Hippocampal formation (tissue), 2 donors: ENCODE measurements at places on chromosomes 6 and 20.

DNA sequence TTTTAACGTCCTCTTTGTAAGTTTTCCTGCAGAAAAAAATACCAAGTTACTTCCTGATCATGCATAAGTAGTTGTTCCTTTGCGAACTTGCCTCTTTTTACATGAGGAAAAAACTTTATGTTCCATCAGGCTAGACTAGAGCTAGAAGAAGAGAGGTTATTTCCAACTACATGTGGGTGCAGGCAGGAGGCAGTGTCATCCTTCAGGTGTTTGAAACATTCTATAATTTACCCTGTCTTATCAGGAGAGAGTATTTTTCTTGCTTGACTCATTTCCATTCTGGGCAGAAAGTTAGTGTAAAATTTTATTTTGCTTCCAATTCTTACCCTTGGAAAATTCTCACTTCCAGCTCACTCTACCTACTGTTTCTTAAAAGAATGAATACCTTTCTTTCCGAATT is 28.5 kb upstream of the EPHA7 start:
- DNase-seq = no peak

- DNase-seq = no peak
Observed at GRCh38 chr6:36323062-36323461, 13.6 kb downstream of the BNIP5 start.

DNA sequence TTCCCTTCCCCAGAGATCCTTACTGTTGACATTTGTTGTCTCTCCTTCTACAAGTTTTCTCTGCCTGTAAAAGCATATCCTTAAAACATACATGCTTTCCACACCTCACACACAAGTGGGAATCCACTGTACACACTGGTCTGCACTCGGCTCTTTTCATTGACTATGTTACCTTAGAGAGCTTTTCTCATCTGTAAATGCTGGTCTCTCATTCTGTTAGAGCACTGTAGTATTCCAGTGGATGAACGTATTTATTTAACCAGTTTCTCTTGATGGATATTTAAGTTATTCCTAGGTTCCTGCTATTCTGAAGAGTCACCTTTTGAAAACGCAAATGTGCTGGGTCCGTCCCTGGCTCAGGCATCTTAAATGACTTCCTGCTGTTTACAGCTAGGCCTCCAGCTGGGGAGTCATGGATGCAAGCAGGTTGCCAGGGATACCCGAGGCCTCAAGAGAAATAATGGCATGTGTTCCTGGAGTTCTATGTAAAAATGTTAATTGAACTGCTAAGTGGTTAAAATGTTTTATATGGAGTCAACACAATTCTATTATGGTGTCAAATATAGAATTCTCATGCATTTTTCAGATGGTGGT is 61.1 kb upstream of the TGM3 start:
- no peak for DNase-seq

DNA sequence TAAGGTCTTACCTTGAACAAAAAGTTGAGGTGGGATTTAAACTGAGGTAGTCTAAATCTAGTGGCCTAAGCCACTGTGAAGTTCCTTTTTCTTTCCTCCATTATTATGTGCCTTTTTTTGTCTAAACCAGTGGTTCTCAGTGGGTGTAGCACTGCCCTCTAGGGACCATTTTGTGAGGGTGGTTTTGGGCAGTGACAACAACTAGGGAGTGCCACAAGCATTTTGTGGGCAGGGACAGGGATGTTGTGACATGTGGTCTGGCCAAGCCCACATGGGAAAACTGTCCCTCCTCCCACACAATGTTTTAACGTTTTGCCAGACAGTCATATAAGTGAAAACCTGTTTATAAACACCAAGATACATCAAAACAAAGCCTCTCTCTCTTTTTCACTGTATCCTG is 899.4 kb upstream of the FLRT3 start:
- DNase-seq = no peak

DNA sequence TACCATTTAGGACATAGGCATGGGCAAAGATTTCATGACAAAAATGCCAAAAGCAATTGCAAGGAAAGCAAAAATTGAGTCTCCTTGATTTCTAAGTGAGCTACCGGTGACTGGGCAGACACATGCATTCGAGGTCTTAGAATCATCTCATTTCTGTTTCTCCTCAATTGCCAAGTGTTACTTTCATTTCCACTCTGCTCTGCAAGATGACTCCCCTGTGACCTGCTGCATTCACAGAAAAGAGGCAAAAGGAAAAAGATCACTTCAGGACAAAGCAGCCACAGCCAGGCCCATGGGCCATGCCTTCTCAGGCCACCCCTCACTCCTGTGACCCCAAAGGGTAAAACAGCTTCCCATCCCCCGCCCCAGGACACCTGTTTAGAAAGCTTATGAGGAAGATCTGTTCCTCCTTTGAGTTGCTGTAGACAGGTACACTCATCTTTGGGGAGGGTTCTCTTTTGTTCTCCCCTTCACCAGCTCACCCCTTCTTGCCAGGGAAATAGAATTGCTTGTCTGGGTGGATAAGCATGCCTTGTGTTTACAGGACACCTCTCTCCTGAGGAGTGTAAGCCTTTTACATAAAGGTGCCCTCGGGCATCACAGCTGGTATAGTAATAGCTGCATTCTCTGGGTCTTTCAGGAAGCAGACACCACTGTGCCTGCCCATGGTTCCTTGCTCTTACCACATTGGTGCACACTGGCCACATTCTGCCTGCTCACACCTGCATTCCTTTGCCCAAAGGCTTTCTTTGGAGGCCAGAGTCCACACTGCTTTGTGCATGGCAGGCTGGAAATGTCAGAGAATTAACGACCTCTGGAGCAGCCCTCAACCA is 105.0 kb downstream of the SLC24A3 start:
- DNase-seq = no peak

GRCh38 chr20:59194023-59194935 is 30.7 kb downstream of the ZNF831 start:
- no peak for DNase-seq

DNA sequence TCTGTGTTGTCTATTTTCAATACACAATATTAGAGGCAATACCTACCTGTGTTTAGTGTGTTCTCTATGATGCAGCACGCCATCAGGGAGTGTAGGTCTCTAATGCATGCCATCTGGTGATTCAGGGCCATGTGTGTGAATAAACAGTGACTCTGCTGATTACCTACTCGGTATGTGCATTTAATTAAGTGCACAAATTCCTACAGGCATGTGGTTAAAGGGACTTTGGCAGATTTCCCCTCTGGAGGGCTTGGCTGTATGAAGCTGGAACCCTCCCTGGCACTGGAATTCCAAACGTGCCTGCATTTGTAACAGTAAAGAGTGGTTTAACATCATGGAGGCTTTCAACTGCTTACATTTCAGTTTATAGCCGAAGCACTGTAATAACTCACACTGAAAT is 401.5 kb upstream of the SASH1 start:
- DNase-seq = no peak

GRCh38 chr6:23388086-23388783 is 737.8 kb upstream of the NRSN1 start:
- DNase-seq = no peak

GRCh38 chr6:134446896-134447295 is 129.0 kb upstream of the SGK1 start:
- no peak for DNase-seq

- no peak for DNase-seq
Observed at GRCh38 chr6:55496201-55496600, 82.8 kb downstream of the HMGCLL1 start.

- no peak for DNase-seq
Observed at GRCh38 chr20:18267815-18268214, 20.5 kb upstream of the ZNF133 start.

DNA sequence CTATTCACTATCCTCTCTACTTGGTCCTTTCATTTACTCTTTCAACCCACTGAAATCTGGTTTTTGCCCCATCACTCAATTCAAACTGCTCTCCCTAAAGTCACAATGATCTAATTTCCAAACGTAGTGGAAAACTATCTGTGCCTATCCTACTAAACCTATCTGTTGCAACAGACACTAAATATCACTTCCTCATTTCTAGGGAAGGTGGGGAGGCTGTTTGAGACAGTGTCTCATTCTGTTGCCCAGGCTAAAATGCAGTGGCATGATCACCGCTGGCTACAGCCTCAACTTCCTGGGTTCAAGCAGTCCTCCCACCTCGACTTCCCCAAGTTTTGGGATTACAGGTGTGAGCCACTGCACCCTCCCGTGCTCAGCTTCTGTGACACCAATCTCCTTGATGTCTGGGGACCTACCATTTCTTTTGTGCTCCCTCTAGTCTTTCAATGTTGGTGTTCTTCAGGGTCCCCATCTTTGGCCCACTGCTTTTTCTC is 8.8 kb downstream of the RANBP9 start:
- DNase-seq = no peak

- DNase-seq = no peak
Observed at GRCh38 chr6:42176981-42177380, 3.8 kb downstream of the GUCA1A start.

DNA sequence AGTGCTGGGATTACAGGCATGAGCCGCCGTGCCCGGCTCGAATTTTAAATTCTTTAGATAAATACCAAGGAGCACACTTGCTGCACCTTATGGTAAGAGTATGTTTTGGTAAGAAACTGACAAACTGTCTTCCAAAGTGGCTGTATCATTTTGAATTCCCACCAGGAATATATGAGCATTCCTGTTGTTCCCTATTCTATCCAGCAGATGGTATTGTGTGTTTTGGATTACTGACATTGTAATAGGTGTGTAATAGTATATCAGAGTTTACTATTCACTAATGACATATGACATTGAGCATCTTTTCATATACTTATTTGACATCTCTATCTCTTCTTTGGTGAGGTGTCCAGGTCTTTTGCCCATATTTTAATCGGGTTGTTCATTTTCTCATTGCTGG is 40.5 kb downstream of the TGM6 start:
- no peak for DNase-seq

- DNase-seq = no peak
Observed at GRCh38 chr6:47267301-47267700, 42.4 kb downstream of the TNFRSF21 start.

- DNase-seq = peak; percentile 6
Observed at GRCh38 chr20:45345104-45345936, 2.9 kb downstream of the SDC4 start.

DNA sequence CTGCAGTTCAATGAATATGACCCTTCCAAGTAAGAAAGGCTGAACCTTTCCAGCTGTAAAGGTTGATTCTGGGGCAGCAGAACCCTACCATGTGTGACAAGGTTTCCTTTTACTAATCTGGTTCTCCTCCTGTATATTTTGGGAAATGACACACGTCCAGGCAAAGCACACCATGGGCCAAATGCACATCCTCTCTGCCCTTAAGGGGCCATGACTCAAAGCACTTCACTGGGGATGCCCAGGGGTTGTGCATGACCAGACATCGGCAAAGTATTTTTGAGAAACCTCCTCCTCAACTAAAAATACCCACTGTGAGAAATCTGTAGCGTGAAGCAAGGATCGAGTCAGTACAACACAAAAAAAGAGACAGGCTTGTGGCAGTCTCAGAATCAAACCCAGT is 174.7 kb downstream of the BACH2 start:
- no peak for DNase-seq

DNA sequence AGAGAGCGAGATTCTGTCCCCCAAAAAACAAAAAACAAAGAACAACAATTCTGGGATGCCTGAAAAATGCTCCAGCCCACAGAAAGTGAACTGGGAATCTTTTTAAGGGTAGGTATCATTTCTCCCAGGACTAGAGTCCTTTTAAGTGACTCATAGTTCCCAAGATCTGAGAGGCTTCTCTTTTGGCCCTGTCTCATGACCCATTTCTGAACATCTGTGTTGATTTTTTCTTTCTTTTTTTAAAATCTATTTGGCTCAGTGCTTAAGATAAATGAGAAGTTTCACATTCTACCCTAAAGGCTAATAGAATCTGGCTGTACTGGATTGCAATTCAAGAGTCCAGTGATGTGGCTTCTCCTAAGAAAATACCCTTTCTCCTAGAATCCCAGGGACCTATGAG is 217.6 kb upstream of the FOXQ1 start:
- no peak for DNase-seq

GRCh38 chr6:116877743-116878142 is 701 bp downstream of the RFX6 start:
- no peak for DNase-seq

DNA sequence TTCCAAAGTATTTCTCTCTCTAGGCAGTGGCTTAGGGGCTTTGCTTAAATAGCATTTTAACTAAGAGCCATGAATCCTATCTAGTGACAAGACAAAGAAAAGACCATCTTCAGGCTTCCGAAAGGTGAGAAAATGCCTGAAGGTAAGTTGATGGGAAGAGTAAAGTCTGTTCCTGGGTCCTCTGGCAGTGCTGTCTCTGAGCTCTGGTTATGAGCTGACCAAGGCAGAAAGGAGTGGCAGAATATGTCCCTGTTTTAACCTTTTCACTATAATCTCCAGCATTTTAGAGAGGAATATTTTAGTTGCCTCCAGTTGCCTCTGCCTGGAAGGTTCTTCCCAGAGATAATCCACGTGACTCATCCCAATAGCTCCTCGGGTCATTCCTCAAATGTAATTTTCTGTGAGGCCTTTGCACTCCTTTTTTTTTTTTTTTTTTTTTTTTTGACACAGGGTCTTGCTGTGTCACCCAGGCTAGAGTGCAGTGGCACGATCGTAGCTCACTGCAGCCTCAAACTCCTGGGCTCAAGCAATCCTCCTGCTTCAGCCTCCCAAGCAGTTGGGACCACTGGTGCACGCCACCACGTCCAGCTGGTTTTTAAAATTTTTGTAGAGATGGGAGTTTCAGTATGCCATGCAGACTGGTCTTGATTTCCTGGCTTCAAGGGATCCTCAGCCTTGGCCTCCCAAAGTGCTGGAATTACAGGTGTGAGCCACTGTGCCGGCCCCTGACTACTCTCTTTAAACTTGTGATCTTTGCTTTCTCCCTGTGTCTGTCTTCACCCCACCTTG is 3.7 kb upstream of the ARMH2 start:
- DNase-seq = no peak

DNA sequence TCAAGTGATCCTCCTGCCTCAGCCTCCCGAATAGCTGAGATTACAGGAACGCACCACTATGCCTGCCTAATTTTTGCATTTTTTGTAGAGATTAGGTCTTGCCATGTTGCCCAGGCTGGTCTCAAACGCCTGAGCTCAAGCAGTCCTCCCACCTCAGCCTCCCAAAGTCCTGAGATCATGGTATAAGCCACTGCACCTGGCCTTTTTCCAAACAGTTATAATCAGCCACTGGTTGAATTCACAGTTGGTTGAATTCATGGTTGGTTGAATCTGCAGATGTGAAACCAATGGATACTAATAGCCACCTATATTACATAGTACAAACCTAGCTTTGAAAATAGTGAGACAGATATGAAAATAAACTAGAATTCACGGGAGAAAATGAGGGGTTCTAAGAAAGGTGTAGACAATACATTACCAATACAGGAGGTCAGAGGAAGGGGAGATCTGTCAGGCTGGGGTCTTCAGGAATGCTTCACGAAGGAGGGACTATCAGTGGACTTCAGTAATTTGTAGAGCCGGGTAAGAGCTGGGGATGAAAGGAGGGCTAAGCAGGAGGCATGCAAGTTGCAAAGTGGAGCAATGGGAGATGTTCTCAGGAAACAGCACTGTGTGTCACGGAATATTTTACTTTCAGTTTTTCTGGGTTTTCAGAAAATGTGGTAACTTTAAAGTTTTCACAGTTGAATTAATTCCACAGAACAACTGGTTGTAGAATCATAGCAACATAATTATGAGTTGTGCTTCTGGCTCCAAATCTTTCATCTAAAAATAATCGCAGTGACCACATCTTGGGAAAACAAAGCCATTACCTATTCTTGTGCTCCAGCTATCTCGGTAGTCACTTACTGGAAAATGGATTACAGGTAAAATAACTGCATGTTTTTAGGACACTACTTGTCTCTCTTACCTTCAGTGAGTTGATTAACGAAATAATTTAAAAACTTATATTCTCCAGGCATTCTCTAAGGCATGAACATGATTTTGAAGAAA is 12.9 kb upstream of the CEP85L start:
- no peak for DNase-seq

GRCh38 chr20:46699651-46700359 is 9.6 kb upstream of the SLC2A10 start:
- DNase-seq = no peak
